ENCODE measurements at places on chromosomes 1 and 21. TPM values are rescaled to one million over a fixed set of nuclear protein-coding genes. Genes with fewer than 3 reads are reported as not detected.

The CMPK1 gene
- 116 TPM for total RNA-seq

- no peaks in the 10 kb centered on the region for H3K36me3 ChIP-seq
- peak overlapping the region; percentile 74 for H3K27ac ChIP-seq
- peaks cover 37% of the 10 kb centered on the region for H3K4me1 ChIP-seq
- no peaks in the 10 kb centered on the region for H3K27me3 ChIP-seq
- peak; percentile 85 for DNase-seq
- no peak overlapping the region for H3K4me3 ChIP-seq
Measured at GRCh38 chr1:206674745-206675175, 9.9 kb upstream of the MAPKAPK2 start.

DNA sequence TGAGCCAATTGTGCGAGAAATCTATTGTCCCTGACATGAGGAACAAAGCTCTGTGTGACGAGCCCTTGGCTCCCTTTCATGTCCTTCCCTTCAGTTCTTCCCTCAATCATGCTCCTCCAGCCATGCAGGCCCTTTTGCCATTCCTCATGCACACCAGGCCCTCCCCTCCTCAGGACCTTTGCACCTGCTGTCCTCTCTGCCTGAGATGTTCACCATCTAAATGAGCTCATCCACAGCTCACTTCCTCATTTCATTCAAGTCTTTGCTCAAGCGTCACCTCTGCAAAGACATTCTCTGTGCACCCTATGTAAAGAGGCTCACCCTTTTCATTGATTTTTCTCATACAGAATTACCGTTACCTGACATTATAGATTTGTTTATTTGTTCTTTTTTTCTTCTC lies 43.7 kb downstream of the C8B start:
- no peaks in the 10 kb centered on the region for H3K27me3 ChIP-seq
- no peak for DNase-seq
- H3K27ac ChIP-seq, result no peak overlapping the region
- no peaks in the 10 kb centered on the region for H3K36me3 ChIP-seq
- H3K4me1 ChIP-seq, result no peaks in the 10 kb centered on the region

DNA sequence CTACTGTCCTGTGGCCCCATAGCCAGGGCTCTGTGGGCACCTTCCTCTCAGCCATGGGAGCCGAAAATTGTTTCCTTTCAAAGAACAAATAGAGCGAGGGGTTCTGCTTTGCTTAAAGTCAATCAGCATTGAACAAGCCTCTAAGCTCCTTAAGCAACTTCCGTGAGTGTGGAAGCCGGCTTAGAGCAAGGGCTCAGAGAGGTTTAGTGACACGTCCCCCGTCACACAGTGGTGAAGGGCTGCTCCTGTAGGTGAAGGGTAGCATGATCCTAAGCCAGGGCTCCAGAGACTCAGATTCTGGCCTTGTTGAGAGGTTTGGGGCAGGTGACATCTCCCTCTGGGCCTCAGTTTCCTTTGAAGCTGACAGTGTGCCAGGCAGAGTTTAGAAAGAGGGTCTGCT lies 94.0 kb upstream of the WNT4 start:
- H3K27me3 ChIP-seq, result peaks cover 14% of the 10 kb centered on the region
- no peak overlapping the region for H3K4me3 ChIP-seq
- no peaks in the 10 kb centered on the region for H3K36me3 ChIP-seq
- H3K4me1 ChIP-seq, result peaks cover 15% of the 10 kb centered on the region
- peak; percentile 21 for DNase-seq
